ENCODE measurements at places on chromosomes 5 and 9.

GRCh38 chr5:171351536-171352073 lies 36.0 kb upstream of the NPM1 start:
- DNase-seq, result no peak

DNA sequence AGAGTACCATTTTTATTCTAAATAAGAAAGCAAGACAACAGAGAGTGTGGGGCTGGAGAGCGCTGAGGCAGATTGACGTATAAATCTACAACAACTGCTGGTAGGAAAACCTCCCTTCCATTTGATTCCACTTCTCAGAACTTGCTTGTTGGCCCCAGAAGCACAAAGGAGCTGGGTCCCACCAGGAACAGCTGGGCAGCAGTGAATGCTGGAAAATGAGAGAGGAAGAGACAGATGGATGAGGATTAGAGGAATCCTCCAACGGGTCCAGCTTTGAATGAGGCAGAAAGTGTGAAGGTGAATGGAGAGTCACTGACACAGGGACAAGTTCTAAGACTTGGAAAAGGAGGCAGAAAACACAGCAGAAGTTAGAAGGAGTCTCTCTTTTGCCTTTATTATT lies 14.8 kb downstream of the TAS2R1 start:
- no peak for DNase-seq

GRCh38 chr5:179171251-179171815 lies 111.2 kb downstream of the ZNF354C start:
- no peak for DNase-seq

DNA sequence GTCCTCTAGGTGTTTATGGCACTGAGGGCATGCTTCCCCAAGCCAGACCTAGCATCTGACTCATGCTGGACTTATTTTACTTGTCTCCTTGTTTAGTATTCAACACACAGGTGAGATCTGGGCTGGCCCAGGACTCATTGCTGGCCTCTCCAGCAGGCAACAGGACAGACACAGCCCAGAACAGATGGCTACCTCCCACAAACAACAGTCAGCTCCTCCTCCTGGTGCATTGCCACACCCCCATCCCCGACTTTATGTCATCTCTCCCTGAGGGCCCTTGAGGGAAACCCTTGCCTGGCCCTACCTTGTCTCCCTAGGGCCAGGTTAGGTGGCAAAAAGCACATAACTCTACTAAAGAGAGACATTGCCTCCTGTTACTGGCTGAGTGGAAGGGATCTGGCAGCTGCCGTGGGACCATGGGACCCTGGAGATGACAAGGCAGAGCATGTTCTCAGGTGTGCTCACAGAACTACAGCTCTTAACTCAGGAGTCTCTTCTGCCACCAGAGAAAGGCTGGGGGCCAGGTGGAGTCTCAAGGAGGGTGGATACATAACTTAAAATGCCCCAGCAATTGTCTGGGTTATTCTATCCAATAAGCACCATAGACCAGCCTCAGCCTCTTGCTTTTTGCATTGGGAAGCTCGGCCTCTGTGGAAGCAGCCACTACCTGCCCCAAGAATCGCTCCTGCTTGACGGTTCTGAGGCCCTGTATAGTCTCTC lies 2.3 kb downstream of the ACSL6 start:
- no peak for DNase-seq

GRCh38 chr9:97704345-97704677 lies 7.2 kb upstream of the XPA start:
- DNase-seq, result no peak

GRCh38 chr9:4933177-4933576 lies 51.9 kb upstream of the JAK2 start:
- DNase-seq, result no peak

- peak; percentile 40 for DNase-seq
Observed at GRCh38 chr9:70113403-70114022, 69.9 kb downstream of the MAMDC2 start.

DNA sequence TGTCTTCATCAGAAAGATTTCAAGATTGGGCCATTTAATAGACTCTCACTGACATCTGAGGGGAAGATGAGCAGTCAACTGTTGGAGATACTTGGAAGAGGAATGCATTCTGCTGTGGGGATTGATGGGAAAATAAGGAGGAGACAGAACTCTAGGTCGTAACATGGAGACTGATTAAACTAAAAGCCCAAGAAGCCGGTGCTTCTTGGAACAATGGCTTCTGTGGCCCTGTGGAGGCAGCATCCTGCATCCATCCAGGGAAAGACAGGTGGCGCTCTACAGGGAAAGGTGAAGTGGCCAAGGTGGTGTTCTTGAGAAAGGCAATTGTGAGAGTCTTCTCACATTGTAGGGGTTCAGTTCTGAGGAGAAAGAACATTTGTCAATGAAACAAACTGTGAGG lies 31.3 kb downstream of the ZFAND5 start:
- DNase-seq, result no peak

GRCh38 chr9:71886015-71886414 lies 25.0 kb downstream of the ABHD17B start:
- no peak for DNase-seq

- no peak for DNase-seq
Observed at GRCh38 chr5:56624751-56625150, 190.6 kb upstream of the MAP3K1 start.

- DNase-seq, result no peak
Observed at GRCh38 chr9:76571288-76571687, 112.3 kb downstream of the GCNT1 start.

- no peak for DNase-seq
Observed at GRCh38 chr9:75452512-75452911, 364.2 kb downstream of the OSTF1 start.

DNA sequence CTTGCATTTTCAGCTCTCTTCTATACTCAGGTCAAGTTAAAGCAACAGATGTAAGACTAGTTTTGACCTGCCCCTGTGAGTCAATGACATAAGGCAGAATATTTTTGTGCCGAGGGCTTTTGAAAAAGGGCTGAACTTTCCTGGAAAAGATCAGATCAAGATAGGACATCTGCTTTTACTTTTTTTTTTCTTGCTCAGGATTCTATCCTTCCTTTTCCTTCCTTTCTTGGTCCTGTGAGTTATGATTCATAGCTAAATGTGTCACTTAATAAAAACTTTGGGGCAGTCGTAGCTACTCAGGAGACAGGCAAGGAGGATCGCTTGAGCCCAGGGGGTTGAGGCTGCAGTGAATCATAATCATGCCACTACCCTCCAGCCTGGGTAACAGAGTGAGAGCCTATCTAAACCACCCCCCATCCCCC lies 84.3 kb upstream of the BRINP1 start:
- no peak for DNase-seq

- peak; percentile 16 for DNase-seq
Observed at GRCh38 chr5:157167214-157167621, 1.2 kb upstream of the GARIN3 start.

GRCh38 chr9:124257844-124258606 lies at the start of gene NEK6:
Gene NEK6 (plus strand): TSS chr9:124257949. CDS start chr9:124301965, 44,016 bp downstream.
- DNase-seq, result peak; percentile 15

DNA sequence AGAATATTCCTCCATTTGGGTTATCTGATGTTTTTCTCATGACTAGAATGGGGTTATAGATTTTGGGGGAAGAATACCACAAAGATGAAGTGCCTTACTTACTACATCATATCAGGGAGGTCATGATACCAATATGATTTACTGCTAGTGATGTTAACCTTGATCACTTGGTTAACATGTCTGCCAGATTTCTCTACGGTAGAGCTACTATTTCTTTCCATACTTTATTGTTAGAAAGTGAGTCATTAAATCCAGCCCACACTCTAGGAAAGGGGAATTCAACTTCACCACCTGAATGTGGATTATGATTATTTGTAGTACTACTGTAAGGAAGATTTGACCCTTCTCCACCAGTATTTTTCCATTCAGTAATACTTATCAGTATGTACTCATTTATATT lies 64.7 kb downstream of the UBE2R2 start:
- no peak for DNase-seq

DNA sequence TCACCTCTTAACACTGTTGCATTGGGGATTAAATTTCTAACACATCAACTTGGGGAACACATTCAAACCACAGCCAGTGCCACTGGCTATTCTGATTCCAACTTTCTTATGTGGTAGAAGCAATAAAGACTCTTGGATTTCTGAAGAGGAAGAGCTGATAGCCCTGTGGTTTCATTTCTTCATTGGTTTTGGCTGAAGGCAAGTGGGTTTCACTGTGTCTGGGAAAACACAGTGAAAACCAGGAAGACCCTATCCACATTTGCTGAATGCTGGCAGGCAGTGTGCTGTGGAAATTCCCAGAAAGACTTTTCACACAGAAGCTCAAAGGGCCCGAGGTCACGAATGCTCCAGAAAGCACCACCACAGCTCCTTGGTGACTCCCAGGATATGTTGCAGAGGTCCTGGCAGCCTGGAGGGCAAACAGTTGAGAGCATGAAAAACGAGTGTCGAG lies 67.1 kb downstream of the DAPK1 start:
- DNase-seq, result no peak

DNA sequence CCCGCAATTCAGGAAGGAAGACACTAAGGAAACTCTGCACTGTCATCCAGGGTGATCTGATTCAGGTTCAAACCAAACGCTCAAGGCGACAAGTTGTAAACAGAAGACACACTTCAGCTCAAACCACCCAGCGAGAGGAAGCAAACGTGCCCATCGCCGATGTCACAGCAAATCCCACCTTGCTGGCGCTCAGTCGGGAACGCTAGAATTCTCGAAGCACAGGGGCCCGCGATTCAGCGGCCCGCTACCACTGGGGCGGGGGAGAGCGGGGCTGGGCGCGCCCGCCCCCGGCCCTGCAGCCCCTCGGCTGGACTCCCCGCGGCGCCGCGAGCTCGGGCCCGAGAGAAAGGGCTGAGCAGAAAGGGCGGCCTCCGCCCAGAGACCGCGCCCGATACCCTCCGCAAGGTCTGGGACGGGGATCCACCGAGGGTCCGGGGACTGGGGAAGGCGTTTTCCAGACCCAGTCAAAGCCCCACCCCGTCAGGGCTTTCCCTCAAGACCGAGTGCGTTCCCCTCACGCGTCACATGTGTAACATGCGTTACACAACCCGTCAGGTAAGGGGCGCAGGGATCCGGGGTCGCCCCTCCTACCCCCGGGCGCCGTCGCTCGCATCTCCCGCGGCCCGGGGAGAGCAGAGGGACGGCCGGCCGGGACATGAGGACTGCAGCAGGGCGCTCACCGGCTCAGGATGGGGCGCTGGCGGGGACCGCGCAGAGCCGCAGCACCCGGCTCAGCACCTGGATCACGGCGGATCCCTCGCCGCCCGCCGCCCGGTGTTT lies 469 bp downstream of the AGTPBP1 start:
- peak; percentile 41 for DNase-seq

GRCh38 chr9:100099722-100100042 lies 639 bp downstream of the INVS start:
- DNase-seq, result no peak

GRCh38 chr9:37350486-37351190 lies 71.9 kb upstream of the GRHPR start:
- DNase-seq, result no peak

DNA sequence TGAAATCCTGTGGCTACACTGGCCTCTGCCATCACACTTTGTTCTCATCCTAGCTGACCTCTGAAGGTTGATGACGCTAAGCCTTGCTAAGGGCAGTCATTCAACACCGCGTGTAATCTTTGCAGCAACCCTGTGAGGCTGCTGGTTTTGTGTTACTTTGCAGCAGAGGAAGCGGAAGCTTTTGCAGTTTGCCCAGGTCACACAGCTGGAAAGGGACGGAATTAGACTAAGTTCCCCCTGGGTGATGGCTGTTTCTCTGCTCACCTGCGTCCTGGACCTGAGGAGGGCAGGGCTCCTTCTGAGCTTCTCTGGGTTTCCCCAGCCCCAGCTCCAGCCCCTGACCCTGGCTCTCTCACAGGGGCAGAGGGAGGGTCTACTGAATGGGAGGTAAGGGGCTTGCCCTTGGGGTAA lies 7.3 kb upstream of the SLC25A51 start:
- DNase-seq, result no peak

- no peak for DNase-seq
Observed at GRCh38 chr5:36017622-36018021, 26.4 kb upstream of the UGT3A1 start.

DNA sequence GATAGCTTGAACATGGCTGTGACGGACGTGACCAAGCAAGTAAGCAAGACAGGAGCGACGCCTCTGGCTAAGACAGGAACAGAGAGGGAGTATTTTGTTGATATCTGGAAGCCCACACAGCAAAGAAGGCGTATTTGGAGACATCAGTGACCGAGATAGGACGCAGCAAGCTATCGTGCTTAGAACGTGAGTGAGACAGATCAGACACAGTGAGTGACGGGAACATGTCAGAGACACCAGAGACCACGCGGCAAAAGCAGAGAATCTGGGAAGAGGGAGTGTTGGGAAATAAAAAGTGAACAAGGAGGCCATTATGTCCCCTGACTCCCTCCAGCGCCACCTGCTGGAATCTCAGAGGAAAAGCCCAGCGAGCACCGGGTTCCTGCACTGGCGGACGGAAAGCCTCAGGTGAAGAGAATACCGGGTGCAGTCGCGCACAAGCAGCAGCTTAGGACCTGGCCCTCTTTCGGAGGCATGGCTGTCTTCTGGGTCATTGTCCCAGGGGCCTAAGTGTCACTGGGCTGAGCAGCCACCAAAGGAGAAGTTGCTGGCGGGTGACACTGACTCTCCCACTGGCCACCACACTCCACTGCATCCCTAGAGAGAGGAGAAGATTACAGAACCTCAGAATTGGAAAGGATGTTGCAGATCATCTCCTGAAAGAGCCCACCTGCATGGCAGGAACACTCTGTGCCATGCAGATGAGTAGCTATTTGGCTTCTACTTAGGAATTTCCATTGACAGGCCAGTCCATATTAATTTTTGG lies 99.1 kb downstream of the FBXO38 start:
- DNase-seq, result no peak

DNA sequence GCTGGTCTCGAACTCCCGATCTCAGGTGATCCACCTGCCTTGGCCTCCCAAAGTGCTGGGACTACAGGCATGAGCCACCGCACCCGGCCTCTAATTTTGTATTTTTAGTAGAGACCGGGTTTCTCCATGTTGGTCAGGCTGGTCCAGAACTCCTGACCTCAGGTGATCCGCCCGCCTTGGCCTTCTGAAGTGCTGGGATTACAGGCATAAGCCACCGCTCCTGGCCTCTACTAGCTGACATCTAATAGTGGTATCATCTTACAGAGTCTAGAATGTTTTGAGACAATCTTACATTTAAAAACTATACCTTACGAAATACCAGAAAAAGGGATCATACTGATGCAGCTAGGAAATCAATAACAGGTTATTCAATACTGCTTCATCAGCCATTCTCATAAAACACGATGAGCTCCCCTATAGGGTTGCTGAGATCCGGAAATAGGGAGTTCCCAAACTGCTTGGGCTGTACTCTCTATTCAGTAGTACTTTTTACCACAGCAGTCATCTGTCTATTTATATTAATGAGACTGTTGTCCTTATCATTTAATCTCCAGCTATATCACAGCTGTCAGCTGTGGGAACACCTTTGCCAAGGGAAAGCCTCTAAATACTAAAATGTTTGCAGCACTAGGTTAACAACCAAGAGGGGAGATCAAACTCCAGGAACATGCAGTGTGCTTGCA lies 8.1 kb upstream of the UBE2D2 start:
- no peak for DNase-seq

- no peak for DNase-seq
Observed at GRCh38 chr9:134835987-134836386, 44.6 kb upstream of the FCN2 start.
